Tongue (tissue), 3 donors: ENCODE measurements at places on chromosomes 16 and 17. TPM values are rescaled to one million over a fixed set of nuclear protein-coding genes. Genes with fewer than 3 reads are reported as not detected.

DNA sequence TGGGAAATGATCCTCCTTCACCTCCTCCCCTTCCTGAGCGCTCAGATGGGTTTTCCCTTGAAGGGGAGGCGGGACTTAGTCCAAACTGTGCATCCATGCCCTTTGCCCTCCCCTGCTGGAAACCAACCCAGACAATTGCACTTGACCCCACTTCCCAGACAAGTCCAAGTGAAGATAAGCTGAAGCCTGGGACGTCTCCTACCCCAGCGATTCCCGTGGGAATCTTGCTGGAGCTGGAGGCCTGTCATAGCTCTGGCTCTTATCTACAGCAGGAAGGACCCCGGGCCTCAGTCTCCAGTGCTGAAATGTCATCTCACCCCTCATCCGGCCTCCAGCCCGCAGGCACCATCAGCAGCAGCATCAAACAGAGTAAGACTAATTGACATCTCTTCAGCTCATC is 6.5 kb upstream of the NGFR start:
- DNase-seq: no peak

DNA sequence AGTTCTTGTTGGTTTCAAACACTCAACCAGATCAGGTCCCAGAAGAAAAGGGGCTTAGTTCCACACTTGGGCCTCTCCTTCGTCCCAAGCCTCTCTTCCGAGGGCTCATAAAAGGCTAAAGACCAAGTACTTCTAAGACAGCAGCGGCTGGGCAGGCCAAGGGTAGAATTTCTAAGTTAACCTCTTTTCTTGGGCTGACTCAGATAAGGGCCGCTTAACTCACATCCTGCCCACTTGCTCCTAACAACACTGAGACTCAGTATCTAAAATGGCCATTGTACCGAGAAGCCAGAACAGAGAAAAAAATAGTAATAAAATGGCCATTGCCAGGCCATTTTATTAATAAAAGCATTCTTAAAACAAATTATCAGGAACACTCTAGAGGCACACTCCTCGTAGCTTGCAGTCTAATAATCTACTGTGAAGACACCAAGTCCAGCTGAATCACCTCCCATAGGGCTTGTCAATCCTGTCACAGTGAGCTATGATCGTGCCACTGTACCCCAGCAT is 42.1 kb downstream of the RANBP10 start:
- no peak for DNase-seq

DNA sequence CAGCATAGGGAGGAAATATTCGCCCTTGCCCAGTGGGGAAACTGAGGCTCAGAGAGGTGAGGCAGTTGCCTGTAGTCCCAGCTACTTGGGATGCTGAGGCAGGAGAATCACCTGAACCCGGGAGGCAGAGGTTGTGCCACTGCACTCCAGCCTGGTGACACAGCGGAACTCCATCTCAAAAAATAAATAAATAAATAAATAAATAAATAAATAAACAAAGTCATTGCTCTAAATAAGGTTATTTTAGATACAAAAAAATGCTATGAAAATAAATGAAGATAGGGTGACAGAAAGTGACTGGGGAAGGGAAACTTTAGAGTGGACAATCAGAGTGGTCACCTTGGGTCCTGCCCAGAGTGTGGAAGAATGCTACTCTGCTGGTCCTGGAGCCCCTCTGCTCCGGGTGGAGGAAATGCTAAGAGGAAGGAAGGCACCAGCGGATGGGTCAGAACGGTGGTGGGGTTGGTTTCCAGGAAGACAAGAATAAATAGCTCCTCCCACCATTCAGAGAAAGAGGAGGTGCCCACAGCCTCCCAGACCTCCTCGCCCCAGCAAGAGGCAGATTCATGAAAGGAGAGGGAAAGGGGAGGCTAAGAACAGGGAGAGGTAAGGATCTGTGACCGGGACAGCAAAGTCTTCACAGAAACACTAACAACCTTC is 17.6 kb downstream of the TRPV3 start:
- no peak for DNase-seq

- no peak for DNase-seq
Observed at GRCh38 chr17:48483004-48483403, 47.8 kb downstream of the HOXB1 start.

DNA sequence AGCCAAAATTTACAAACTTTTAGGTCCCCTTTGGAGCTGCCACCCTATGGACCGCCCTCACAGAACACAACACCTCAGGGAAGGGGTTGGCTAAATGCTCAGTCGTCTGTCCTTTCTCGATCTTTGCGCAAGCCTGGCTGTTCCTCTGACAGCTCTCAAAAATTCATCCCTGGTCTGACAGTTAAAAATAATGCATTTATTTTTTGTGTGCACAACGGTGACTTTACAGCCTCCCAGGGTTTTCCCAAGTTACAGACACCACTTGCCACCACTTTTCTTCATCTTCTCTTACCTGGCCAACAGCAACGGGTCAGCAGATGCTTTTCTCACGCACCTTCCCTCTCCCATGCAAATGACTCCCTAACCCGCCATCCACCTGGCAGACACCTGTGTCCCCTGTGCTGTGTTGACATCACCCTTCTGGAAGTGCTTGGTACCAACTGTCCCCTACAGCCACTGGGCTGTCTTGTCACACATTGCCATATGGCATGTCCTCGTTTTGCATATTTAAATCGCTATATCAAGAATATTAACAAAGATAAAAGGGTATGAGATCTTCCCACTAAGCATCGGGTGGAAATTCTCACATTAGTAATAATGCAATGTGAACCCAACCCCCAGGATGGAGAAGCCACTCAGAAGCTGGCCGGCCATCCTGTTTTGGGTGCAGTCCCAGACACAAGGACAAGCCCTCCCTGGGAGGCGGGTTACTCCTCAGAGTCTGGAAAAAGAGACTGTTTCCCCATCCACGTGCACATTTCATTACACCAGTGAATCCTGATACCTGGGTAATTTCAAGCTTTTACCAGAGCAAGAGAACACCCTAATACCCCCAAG is 187.0 kb downstream of the ZFHX3 start:
- no peak for DNase-seq

TNP2 gene
- not detected for total RNA-seq

ALOX12 gene
- 12.2 TPM for total RNA-seq

DNA sequence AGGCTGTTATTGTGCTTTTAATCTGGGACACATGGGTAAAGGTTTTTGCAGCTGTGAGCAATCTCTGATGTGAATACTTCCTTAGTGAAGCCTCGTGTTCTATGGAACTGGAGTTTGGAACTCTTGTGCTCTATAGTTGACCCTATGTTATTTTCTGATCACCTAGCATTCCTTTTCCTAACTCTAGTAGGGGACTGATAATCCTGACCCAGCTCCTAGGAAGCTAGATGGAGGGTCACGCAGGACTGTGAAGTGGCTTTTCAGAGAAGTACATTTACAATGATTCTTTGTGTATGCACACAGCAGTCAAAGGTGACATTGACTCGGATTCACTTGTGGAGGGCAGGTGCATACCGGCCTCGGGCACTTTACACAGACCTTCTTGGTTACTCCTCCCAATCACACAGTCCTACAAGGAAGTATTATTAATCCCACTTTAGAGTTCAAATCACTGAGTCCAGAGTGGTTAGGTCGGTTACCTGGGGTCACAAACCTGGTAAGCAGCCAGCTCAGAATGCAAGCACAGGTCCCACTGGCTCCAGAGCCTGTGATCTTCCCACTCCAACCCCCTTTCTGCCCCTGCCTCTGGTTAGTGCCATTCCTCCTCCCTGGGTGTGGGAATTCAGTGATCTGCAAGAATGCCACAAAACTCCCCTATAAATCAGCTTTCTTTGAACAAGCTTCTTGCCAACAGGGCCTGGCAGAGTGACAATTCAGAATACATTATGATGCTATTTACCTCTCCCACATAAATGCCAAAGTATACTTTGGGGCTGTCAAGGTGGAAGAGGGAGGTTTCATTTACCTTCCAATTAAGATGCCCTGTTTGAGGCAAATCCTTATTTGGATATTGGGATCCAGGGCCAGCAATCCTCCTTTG is 7.1 kb downstream of the CHD9NB start:
- DNase-seq: peak; percentile 55

KRTAP4-5 gene
- not detected for total RNA-seq

GRCh38 chr17:9568004-9568403 is 7.6 kb downstream of the STX8 start:
- DNase-seq: no peak

- peak; percentile 80 for DNase-seq
Observed at GRCh38 chr17:78184351-78184750, 2.5 kb downstream of the TK1 start.

GRCh38 chr17:73938706-73939105 is 264.8 kb upstream of the RPL38 start:
- no peak for DNase-seq

GRCh38 chr17:33192951-33193911 is 99.9 kb downstream of the ASIC2 start:
- no peak for DNase-seq

DNA sequence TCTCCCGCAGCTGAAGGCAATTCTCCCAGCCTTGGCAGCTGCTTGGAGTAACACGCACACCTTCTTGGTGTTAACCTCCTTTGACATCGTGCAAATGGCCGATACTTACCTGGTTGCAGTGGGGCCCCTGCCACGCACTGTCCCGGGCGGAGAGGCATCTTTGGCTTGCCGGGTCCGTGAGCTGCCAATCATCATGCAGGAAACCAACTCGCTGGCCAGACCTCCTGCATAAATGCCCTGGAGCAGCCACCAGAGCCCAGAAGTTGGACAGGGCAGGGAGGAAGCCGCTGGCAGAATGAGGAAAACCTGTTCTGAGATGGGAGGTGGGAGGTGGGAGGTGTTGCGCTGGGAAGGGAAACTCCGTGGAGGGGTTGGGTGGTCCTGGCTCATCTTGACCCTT is 41.7 kb upstream of the CREBBP start:
- DNase-seq: no peak

- no peak for DNase-seq
Observed at GRCh38 chr16:85917959-85918358, 19.0 kb downstream of the IRF8 start.

DNA sequence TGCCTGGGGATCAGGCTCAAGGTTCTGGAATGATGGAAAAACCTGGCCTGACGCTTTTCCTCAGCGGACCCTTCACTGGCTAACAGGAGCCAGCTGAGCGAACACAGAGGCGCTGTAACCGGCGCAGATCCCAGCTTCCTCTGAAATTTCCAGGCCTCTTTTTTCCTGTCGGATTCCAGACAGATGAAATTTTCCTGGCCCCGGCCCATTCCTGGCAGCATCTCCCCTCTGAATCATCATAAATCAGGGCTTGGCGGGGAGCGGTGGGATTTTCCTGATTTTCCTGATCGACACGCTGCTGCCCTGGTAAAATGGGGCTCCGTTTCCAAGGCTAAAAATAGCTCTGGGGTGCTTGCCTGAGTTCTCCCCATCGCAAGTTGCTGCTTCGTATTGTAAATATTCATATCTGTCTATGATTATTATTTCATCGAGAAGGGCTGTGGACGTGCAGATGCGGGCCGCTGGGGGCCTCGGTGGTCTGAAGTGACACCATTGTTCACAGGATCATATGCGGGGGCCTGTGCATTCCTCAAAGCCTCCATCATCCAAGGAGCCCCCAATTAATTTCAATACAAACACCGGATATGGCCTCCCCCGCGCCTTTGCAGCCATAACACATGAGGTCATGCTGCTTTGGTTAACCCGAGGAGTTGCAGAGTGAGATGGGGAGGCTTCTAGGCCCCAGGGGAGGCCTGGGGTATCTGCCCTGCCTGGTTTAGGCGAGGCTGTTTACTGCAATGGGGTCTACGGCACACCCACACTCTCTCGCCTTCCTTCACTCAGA is 45.8 kb upstream of the ETV4 start:
- peak; percentile 97 for DNase-seq

GRCh38 chr16:84040823-84041820 is 1.5 kb downstream of the SLC38A8 start:
- DNase-seq: peak; percentile 94

DNA sequence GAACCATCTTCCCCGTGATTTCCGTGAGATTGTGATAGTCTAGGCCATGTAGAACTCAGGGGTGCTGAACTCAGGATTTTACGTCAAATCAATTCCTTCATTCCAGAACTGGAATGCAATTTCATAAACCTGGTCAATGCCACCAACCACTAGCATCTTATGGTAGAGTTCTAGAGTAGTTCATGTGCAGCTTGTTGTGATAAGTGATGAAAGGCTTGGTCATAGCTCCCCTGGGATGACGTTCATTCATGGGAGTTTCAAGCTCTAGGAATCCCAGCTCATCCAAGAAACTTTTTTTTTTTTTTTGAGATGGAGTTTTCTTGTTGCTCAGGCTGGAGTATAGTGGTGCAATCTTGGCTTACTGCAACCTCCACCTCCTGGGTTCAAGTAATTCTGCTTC is 3.7 kb upstream of the DPEP2 start:
- no peak for DNase-seq

DNA sequence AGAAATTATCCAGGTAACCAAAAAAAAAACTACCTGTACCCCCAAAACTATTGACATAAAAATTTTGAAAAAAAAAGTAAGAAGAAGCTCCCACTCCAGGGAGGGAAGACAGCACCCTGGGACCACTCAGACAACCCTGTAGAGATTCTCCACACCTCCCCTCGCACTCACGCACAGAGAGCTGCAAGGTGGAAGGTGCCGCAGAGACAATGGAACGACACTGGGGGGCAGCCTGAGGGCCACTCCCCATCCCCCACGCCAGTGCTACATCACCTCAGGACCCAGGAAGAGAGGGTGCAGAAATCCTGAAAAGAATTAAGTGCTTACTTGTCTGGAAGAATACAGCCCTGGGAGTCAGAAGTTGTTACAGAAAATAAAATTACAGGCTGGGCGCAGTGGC is 5.2 kb upstream of the CD79B start:
- DNase-seq: no peak

ULK2 gene
- 24.6 TPM for total RNA-seq

GRCh38 chr16:54135361-54136275 is 151.0 kb downstream of the IRX3 start:
- no peak for DNase-seq

ATP1B2 gene
- total RNA-seq: 0.92 TPM

TEX19 gene
- total RNA-seq: not detected

AOC2 gene
- 1.4 TPM for total RNA-seq

GRCh38 chr16:28543072-28543471 is 4.3 kb upstream of the NUPR1 start:
- DNase-seq: peak; percentile 22

DNA sequence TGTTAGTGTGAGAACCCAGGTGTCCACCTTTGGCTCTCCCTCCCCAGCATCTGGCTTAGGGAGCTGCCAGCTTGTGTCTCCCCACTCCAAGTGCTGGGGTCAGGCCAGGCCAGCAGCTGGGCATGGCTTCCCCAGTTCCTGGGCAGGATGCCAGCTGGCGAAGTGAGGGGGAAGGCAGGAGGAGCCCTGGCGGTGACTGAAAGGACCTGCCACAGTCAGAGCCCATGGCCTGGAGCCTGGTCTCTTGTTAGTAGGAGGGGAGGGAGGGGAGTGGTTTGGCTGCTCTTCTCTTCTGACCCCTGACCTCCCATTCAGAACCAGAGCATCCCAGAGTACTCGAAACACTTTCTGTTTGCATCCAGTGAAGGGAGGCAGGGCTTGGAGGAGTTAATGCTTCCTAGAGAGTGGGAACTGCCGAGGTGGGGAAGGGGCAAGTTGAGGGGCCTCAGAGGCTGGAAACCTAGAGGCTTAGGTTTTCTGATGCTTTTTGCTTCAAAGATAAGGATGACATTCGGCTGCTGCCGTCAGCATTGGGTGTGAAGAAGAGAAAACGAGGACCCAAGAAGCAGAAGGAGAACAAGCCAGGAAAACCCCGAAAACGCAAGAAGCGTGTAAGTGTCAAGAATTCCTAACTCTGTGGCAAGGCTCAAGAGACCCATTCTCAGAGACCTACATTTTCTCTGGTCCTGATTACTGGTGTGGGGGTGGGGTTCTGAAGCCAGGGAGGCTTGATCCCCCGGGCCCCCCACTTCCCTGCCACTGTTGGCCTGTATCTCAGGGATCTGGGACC is 772 bp downstream of the CHD3 start:
- DNase-seq: peak; percentile 99

RNF222 gene
- total RNA-seq: 0.21 TPM
